Endothelial cell (in vitro differentiated cells): ENCODE measurements at places on chromosomes 11 and 22. TPM values are rescaled to one million over a fixed set of nuclear protein-coding genes. Genes with fewer than 3 reads are reported as not detected.

RPS3 gene
- 3,784 TPM for total RNA-seq

GRCh38 chr22:39482768-39483167 lies 19.3 kb upstream of the MIEF1 start:
- H3K36me3 ChIP-seq, result no peaks in the 10 kb centered on the region
- no peaks in the 10 kb centered on the region for H3K4me1 ChIP-seq
- peaks cover 4% of the 10 kb centered on the region for H3K27me3 ChIP-seq
- DNase-seq, result no peak
- no peak overlapping the region for H3K27ac ChIP-seq

DNA sequence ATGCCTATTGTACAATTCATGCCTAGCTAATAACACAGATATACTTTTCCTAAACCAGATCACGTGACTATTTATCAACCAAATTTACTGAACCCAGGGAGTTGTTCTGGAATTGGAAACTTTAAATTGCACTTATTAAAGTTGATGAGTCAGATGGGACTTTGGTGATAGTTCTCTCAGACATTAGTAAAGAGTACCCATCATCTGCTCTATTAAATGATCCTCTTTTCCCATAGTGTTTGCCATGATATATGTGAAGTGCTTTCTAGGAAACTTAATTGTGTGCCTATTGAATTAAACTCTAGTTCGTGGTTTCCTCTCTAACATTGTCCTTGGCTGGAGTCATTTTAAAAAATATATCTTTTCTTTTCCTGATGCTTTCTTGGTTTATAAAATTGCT lies 99.0 kb downstream of the UVRAG start:
- no peak overlapping the region for H3K4me3 ChIP-seq
- H3K27me3 ChIP-seq, result no peaks in the 10 kb centered on the region
- no peaks in the 10 kb centered on the region for H3K4me1 ChIP-seq
- no peak for DNase-seq

- peaks cover 2% of the 10 kb centered on the region for H3K27me3 ChIP-seq
- H3K36me3 ChIP-seq, result no peaks in the 10 kb centered on the region
- H3K4me3 ChIP-seq, result no peak overlapping the region
- no peak overlapping the region for H3K27ac ChIP-seq
These were observed 197.7 kb downstream of the AASDHPPT start for GRCh38 chr11:106275151-106275550.

GRCh38 chr11:44797886-44798606 lies 71.3 kb downstream of the TSPAN18 start:
- H3K4me3 ChIP-seq, result no peak overlapping the region
- peaks cover 14% of the 10 kb centered on the region for H3K27me3 ChIP-seq
- H3K4me1 ChIP-seq, result peaks cover 65% of the 10 kb centered on the region
- no peak for DNase-seq
- H3K27ac ChIP-seq, result no peak overlapping the region

- peaks cover 60% of the 10 kb centered on the region for H3K4me1 ChIP-seq
- peak overlapping the region; percentile 99 for H3K27ac ChIP-seq
- peaks cover 16% of the 10 kb centered on the region for H3K27me3 ChIP-seq
- H3K36me3 ChIP-seq, result peaks cover 28% of the 10 kb centered on the region
- DNase-seq, result peak; percentile 65
- no peak overlapping the region for H3K4me3 ChIP-seq
These were observed 15.4 kb downstream of the ARHGEF17 start for GRCh38 chr11:73323464-73323863.

DNA sequence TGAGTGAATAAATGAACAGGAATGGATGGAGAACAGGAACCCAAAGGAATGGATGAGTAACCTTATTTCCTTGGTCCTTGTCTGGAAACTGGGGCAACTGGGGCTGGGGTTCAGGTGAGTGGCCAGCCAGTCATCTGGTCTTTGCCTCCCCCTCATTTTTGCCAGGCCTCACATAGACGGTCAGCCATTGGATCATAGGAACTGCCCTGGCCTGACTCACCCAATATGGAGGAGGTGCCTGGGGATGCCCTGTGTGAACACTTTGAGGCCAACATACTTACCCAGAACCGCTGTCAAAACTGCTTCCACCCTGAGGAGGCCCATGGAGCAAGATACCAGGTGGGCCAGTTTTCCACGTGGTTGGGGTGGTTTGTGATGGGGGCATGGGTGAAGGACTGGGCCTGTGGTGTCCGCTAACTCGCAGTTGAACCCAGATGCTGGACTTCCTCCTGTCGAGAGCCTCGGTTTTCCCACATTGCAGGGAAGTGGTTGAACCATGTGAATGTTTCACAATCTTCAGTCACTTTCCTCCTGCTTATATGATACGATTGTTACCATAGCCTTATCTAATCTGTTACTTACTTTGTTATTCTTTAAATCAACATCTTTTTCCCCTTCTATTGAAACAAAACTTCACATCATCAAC lies 4.4 kb downstream of the TRIOBP start:
- DNase-seq, result no peak
- peaks cover 16% of the 10 kb centered on the region for H3K36me3 ChIP-seq
- H3K27ac ChIP-seq, result no peak overlapping the region
- H3K27me3 ChIP-seq, result peaks cover 6% of the 10 kb centered on the region
- no peak overlapping the region for H3K4me3 ChIP-seq

- no peaks in the 10 kb centered on the region for H3K27me3 ChIP-seq
- no peak overlapping the region for H3K4me3 ChIP-seq
- DNase-seq, result no peak
These were observed 670.0 kb upstream of the KIRREL3 start for GRCh38 chr11:127670374-127671119.
